ENCODE measurements at places on chromosomes 7 and 10.
A peak's percentile ranks its signal among the peaks of the same experiment; 100 is the strongest.

GRCh38 chr10:1323951-1324350, 267.8 kb downstream of the WDR37 start:
- DNase-seq: no peak

GRCh38 chr10:79333513-79333912, 13.8 kb upstream of the PPIF start:
- DNase-seq: no peak

- DNase-seq: no peak
Observed at GRCh38 chr7:117273814-117274225, 49.0 kb downstream of the WNT2 start.

DNA sequence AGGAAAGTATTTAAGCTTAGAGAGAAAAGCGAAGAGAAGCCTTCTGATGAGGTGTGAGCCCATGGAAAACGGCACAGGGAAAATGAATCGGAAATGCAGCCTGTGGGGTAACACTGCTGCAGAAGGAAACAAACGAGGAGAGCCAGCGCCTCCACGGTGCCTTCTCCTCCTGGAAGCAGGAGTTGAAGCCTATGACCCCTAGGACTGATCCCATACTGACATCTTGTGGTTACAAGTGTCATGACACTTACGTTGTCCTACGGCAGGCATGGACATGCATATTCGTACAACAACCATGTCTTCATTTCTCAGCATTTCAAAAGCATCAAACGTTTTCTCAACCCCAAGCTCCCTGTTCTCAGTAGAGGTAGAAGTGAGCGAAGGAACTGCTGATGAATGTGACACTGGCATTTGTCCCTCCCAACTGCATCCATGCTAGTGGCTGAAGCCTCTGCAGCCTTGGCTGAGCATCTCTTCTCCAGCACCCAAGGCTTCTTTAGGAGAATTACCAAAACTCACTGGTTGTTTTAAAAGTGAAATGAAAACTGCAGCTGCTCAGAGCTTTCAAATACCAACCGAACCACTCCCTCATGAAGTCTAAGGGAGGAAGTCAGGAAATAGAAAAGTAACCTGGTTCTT, 160.2 kb downstream of the JAZF1 start:
- DNase-seq: no peak

DNA sequence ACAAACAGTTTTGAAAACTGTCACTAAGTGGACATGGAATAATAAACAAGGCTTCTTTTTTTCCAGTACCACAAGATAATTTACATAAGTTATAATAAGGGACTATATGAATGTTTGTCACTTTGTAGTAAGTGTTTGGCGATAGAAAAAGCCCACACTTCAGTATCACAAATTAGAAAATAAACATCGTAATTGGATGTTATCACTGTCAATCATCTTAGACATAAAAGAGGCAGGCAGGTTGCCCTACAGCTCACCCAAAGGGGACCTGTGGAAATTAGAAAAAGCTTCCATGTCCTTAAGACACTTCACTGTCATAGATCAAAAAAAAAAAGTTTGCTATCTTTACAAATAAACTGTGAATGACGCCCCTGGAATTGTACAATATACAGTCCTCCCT, 3.6 kb upstream of the NOC3L start:
- no peak for DNase-seq

GRCh38 chr10:78914502-78915189, 154.1 kb upstream of the ZMIZ1 start:
- DNase-seq: no peak

DNA sequence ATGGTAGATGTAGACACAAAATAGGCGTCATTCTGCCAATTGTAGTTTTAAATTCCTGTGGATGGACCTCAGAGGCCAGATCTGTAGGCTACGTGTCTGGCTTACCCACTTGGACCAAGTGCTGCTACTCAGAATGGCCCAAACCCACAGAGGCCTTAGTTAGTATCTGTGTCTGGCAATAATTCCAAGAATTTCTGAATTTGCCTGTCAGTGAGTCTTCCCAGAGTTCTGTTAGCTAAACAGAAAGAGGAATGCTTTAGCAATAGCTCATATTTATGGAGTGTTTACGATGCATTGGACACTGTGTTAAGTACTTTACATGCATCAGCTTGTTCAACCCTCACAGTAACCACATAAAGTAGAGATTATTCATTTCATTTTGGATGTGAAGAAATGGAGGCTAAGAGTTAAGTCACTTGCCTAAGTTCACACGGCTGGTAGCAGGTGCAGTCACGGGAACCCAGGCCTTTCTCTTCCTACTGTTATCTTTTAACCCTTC, 231.8 kb downstream of the PTEN start:
- no peak for DNase-seq

GRCh38 chr7:56062382-56062781, 1.7 kb upstream of the SUMF2 start:
- peak; percentile 78 for DNase-seq

GRCh38 chr10:101768791-101769170, 7.1 kb downstream of the FGF8 start:
- no peak for DNase-seq
